ENCODE measurements at places on chromosomes 5 and 9.

- no peak for DNase-seq
Measured at GRCh38 chr5:28576022-28576421, 1537.6 kb upstream of the CDH9 start.

GRCh38 chr5:61123145-61123544 lies 39.1 kb downstream of the SMIM15 start:
- DNase-seq: peak; percentile 62

DNA sequence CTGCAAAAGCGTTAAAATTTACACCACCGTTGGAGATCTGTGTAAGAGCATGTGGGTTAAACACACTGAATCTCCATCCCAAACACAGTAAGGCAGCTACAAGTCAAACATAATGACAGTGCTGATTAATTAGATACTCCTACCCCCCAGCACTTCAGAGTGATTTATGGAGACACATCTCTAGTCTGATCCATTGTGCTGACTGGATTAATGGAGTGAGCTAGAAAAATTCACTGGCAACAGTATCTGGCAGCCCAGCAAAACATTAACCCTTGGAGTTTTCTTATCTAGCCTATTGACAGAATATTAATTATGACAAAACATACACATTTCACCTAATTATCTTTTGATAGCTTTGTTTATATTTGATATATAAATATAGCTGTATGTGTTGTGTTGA lies 188.6 kb upstream of the ISL1 start:
- no peak for DNase-seq

DNA sequence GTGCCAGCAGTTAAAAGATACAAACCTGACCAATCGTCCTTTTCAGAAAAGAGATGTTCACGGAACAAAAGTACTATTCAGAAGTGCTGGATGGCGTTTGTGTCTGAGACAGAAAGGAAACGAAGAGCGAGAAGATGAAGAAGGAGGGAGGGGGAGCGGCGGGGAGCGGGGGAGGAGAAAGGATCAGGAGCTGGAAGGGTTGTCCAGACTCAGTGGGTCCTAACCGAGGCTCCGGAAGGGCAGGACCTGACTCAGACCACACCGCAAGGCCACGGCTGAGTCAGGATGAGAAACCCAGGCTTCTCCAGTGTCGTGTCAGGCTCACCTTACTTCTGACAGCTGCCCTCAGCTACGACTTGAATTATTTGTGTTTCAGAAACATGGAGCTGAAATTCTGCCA lies 46.2 kb downstream of the PAX5 start:
- DNase-seq: no peak

GRCh38 chr5:93603793-93604643 lies 21.0 kb downstream of the NR2F1 start:
- peak; percentile 67 for DNase-seq

GRCh38 chr9:124776618-124776953 lies 347 bp upstream of the OLFML2A start:
- no peak for DNase-seq

DNA sequence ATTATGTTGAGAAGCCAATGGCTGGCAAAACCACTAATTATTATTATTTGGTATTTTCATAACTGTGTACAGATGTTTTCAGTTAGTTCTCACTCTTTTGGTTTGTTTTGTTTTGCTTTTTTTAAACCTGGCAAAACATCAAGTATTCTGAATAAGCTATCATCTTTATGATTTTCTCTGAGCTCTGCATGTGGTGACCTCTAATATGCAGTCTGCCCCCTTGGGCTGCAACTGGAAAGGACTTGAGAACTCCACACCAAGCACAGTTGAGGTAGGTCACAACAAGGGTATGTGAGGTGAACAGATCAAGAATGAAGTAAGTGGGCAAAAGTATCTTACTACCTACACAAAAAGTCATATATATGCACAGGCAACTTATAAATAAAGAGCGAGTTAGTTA lies 202.2 kb downstream of the NFIB start:
- no peak for DNase-seq

GRCh38 chr9:12719431-12719830 lies 26.2 kb downstream of the TYRP1 start:
- DNase-seq: peak; percentile 58

DNA sequence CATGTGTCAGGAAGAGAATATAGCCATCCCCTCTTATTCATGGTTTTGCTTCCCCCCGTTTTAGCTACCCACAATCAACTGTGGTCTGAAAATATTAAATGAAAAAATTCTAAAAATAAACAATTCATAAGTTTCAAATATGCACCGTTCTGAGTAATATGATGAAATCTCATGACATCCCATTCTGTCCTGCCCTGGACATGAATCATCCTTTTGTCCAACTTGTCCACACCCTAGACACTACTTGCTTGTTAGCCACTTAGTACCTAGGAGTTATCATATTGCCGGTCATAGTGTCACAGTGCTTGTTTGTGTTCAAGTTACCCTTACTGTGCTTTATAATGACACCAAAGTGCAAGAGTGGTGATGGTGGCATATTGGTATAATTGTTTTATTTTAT lies 113.5 kb downstream of the CAAP1 start:
- DNase-seq: no peak

DNA sequence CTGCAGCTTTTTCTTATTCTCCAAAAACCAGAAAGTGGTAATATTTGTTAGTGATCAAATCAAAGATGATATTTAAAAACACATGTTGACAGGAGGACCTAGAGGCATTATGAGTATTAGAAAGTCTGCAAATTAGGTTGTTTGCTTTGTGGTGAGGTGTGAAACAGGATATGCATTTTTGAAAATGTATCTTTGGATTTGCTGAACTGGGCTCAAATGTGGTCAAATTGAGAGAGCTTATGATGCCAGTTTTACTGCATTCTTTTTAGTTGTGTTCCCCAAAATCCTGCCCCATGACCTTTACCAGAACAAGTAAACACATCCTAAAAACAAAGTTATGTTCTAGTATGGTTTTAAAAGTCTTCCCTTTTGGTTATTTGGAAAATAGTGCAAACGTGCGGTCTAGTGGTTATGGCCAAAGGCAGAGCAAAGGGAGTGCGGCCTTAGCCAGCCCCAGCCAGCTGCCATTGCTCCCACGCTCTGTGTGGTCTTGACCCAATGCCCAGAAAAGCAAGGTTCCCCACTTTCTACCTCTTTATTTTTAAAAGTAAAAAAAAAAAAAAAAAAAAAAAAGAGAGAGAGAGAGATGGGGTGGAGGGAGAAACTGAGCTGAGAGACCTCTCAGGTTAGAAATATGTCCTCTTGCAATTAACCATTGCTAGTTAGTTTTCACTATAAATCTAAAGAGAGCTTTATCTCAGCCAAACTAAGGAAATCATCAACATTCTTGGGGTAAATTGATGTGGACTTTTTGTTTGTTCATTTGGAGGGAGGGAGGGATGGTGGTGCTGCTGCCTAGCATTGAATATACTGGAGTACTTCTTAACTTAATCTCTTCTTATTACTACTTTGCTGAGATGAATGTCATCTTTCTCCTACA lies 176.6 kb downstream of the ARHGAP26 start:
- DNase-seq: no peak

GRCh38 chr5:75611311-75612225 lies at the start of gene ANKDD1B:
Gene ANKDD1B (plus strand): TSS chr5:75611453. CDS start chr5:75611635, 182 bp downstream.
- peak; percentile 76 for DNase-seq

DNA sequence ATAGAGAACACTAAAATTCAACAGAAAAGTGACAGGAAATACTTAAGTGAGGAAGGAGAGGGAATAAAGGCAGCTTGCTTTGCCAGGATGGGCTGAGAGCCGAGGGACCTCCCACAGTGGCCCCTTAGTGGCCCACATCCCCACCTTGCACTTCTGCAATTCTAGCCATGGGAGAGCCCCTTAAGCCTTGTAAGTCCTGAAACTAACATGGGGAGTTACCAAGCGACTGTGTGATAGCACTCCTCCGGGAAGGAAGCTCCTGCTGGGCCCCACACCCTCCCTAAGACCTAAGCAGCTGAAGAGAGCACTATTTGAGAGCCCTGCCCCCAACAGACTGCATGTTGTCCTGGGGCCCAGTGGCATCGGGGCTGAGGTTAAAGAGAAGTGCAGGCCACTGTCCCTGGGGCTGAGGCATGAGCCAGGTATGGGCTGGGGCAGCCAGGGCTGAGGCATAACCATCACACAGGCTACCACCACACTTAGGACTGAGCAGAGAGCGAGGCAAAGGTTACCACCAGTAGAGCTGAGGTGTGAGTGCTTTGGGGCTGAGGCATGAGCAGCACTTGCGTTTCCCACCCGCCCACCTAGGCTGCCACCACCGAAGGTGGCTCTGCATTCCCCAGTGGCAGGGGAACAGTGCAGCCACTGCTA lies 301.8 kb upstream of the TRPC7 start:
- DNase-seq: no peak

DNA sequence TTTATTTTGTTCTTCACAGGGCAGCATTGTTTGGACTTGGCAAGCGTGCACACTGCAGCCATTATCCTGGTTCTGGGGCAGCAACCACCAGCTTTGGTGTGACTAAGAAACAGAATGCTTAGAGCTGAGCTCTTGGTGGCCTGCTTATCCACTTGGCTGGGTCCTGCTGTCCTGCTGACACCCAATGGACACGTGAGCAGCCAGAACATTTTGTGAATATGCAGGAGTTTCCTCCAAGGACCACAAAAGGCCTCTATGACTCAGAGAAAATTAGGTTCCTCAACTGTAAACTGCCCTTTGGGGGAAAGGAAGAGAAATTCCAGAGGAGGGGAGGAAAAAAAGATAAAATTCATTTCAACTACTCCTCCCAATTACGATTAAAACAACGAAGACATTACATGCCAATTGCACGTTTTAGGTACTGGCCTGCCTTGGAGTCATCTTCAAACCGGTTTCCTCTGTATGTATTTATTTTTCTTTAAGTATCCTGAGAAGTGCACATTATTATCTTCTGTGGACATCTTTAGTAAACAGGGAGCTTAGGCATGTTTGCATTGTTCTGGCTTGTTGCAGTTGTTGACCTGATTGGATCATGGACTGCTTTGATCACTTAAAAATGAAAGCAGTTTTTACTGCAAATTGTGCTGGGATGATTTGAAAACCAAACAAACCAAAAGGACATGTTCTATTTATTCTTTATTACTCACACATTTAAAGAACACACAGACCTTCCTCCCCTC lies 82.3 kb upstream of the TLE4 start:
- DNase-seq: no peak

DNA sequence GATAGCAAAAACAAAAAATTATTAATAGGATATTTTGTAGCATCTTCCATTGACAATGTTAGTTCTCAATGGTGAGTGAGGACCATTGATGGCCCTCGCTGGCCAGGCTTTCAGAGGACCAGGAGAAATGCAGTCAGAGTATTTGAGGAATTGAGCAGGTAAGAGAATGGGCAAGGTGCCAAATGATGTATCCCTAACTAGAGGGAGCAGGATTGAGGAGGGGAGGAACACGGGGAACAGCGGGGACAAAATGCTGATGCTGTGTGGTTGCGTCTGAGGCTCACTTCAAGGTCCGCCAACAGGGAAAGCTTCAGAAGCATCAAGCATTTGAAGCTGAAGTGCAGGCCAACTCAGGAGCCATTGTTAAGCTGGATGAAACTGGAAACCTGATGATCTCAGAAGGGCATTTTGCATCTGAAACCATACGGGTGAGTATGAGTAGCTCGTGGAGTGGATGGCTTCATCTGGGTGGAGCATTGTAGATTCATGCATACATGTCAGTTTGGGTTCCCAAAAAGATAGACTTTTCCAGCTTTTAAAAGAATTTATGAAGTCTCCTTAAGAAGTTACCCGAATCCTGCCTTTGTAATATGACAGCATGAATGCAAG lies 16.2 kb downstream of the SPTAN1 start:
- no peak for DNase-seq

- no peak for DNase-seq
Measured at GRCh38 chr9:78046112-78046511, 14.5 kb upstream of the GNAQ start.

DNA sequence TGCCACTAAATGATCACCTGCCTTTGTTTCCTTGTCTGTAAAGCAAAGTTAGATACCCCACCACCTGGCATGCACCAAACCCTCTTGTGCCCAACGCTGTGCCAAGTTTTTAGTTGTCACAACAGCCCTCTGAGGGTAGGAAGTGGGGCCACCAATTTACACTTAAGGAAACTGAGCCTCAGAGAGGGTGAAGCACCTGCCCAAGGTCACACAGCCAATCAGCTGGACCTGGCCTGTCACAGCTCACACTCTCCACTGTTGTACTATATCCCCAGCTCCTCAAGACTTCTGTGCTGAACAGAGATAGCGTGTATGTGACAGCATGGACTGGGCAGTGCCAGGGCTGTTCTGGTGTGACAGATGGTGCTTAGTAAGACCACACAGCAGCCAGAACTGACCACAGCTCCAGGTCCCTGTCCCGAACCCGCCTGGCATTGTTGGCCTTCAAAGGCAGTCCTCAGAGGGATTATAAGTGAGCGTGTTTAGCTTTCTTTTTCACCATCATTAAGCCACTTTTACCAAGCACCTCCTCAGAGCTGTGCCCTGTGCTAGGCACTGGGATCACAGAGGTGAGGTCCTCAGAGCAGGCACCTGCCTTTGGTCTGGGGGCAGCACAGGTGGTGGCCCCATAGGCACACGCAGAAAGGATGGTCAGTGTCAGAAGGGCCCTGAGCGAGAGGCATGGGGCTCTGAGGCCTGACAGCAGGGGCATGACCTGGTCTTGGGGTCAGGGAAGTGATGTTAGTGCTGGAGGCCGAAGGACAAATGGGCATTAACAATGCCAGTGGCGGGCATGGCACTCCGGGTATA lies 71.1 kb downstream of the COL27A1 start:
- DNase-seq: no peak

DNA sequence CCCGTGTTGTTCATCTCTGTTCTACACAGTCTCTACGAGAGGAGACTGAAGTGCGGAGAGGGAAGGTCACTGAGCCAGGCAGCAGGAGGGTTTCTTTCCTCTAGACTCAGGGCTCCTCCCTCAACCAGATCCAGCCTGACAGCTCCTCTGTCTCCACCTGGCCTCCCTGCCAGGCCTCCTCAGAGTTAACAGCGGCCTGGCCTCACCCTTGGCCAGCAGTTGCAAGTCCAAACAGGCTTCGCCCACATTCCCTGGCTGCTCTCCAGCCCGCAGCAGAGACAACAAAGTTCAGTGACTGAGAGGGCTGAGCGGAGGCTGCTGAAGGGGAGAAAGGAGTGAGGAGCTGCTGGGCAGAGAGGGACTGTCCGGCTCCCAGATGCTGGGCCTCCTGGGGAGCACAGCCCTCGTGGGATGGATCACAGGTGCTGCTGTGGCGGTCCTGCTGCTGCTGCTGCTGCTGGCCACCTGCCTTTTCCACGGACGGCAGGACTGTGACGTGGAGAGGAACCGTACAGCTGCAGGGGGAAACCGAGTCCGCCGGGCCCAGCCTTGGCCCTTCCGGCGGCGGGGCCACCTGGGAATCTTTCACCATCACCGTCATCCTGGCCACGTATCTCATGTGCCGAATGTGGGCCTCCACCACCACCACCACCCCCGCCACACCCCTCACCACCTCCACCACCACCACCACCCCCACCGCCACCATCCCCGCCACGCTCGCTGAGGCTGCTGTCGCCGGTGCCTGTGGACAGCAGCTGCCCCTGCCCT lies at the start of gene HRCT1:
TSS of gene HRCT1 (plus strand) at position 291 of the 768 bp plus-strand sequence. CDS start at position 377, 86 bp downstream.
- DNase-seq: peak; percentile 96

GRCh38 chr9:78663369-78663768 lies 366.4 kb downstream of the PSAT1 start:
- no peak for DNase-seq
